ENCODE measurements at places on chromosomes 4 and X.
A peak's percentile ranks its signal among the peaks of the same experiment; 100 is the strongest.

- DNase-seq, result no peak
These were observed 45.0 kb downstream of the PSAPL1 start for GRCh38 chr4:7389719-7390118.

DNA sequence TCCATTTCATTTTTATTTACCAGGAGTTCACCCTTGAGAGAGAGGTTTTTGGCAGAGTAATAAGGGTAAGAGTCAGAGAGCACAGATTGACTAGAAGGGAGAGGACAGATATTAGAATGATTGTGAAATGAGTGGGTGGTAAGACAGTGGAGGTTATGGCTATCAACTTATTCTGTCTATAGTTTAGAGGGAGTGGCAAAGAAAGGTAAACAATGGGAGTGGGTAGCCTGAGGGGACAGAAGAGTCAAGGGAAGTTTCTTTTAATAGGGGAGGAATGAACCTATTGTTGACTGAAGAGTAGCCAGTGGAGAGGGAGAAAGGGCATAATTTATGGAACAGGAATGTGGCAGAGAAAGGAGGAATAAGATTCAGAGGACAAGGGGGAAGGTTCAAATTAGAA is 186.5 kb upstream of the NRK start:
- no peak for DNase-seq

- no peak for DNase-seq
These were observed 38.6 kb downstream of the CENPU start for GRCh38 chr4:184695178-184695896.

- no peak for DNase-seq
These were observed 722 bp downstream of the SLC10A7 start for GRCh38 chr4:146520896-146521540.

DNA sequence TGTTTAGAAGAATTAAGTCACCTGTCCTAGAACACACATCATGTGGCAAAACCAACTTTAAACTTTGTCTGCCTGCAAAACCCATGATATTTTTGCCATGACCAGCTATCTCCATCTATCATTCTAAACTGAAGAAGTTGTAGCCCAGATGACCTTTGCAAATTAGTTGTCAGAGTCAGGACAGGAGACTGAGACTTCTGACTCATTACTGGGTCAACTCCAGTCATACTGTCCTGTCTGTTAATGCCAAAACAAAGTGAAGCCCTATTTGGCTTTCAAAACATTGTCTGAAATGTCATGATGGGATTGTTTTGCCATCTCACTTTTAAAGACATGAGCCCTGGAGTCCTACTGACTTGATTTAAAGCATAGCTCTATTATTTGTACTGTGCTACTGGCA is 365.7 kb upstream of the CPEB2 start:
- DNase-seq, result no peak

DNA sequence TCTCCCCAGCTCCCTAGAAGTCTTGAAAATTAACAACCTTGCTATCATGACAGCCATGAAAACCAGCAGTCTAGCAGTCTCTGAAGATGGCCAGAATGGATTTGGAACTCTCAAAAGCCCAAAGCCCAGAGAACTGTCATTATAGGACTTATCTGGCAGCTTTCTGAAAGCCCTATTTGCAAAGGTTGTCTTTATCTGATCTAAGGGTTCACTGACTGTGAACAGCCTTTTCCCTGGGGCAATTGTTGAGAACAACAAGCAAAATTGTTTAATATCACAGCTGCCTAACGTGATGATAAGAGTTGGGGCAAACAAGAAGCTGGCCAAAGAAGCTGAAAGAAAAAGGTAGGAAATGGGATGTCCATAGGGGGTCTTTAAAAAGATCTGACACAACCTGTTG is 20.9 kb upstream of the KLHL8 start:
- DNase-seq, result no peak

DNA sequence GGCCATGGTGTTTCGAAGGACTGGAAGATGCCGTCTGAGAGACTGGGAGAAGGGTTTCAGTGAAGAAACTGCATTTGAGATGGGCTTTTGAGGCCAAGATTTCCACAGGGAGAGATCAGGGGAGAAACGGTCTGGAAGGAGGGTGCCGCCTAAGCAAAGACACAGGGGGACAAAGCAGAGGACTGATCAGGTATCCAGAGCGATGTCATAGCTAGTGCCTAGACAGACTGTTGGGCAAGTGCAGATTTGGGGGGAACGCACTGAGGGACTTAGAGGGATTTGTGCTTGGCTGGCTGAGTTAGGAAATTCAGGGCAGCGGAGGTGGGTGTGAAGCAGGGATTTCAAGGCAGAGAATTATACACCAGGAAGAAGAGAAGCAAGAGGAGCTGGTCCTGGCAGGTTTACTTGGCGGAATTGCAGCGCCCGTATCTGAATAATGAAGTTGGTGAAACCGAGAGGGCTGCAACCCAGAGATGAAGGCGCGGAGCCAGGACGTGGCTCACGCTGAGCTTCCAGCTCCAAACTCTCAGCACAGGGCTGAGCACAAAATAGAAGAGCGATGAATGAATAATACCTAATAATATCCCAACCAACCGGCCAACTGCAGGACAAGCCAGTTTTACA is 106.9 kb downstream of the MAML3 start:
- DNase-seq, result no peak

GRCh38 chrX:38018766-38019425 is 12.5 kb downstream of the SYTL5 start:
- DNase-seq, result no peak

GRCh38 chrX:46298821-46299220 is 246.4 kb downstream of the ZNF674 start:
- DNase-seq, result no peak

GRCh38 chr4:149845743-149846142 is 30.1 kb upstream of the IQCM start:
- DNase-seq, result no peak

GRCh38 chr4:5707778-5708448 is 446 bp downstream of the EVC2 start:
- DNase-seq, result no peak

DNA sequence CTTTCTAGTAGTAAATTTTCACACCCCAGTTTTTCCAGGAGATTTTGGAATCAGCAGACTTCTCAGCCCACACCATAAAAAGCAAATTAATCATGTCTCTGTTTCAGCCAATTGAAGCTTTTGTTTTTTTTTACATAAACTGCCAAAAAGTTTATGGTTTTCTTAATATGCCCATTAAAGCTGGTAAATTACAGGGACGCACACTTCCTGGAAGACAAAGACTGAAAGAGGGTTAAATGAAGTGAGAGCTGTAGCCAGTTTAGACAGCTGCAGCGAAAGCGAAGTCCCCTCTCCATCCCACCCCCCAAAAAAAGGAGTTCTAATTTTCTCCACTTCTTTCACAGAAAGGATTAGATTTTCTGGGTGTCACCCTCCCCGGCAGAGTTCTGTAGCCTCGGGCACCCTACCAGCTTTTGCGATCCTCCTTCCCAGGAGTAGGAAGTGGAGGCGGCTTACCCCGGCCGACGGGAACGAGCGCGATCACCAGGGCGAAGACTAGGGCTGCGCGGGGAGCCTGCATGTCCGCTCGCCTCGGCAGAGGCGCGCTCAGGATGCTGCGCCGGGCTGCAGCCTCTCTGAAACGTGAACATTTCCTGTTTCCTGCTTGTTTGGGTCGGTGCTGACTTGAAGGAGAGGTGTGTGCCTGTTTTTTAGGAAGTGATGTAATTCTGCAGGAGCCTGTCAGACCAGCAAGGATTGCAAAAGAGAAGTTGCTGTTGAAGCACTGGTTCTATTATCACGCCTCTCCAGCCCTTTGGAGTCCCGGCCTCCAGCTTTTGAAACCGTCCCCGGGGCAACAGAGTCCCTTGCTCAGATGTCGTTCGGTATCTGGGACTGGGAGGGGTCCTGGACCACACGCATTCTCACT is at the start of gene TMEM154:
TSS of gene TMEM154 (minus strand) at position 584 of the 868 bp plus-strand sequence. CDS start at position 520, 64 bp downstream.
- DNase-seq, result no peak

GRCh38 chr4:7540206-7540605 is 105.5 kb upstream of the PSAPL1 start:
- DNase-seq, result no peak

DNA sequence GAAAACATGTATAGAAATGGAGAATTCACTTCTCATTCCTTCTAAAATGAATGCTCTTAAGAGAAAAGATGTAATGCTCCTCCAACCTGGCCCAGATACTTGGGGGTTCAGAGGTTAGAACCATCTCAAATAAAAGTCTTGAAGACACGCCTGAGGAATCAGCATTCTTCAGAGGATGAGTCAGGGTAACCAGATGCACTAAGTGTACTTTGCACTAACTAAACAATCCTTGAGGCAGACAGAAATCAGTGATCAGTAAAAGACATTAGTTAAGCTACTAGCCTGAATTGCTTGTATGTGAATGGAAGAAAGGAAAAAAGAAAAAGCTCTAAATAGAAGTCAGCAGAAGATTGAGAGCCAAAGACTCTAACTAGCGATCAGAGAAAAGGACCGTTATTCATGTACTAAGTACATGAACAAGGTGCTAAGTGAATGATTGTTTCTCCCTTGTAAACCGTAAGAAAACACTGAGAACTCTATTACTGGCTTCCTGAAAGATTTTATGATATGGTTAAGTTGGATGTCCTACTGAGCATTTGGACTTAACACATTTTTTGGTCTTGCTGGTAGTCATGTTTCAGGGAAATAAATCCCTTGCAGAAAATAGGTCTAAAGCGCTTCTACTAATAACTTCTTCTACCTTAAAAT is 738.3 kb downstream of the STPG2 start:
- no peak for DNase-seq

GRCh38 chr4:39406763-39407583 is at the start of gene KLB:
Gene KLB (plus strand): TSS chr4:39406930. CDS start chr4:39406950, 20 bp downstream.
- DNase-seq, result peak; percentile 16

- no peak for DNase-seq
These were observed 29.5 kb downstream of the CXXC4 start for GRCh38 chr4:104465201-104465600.

DNA sequence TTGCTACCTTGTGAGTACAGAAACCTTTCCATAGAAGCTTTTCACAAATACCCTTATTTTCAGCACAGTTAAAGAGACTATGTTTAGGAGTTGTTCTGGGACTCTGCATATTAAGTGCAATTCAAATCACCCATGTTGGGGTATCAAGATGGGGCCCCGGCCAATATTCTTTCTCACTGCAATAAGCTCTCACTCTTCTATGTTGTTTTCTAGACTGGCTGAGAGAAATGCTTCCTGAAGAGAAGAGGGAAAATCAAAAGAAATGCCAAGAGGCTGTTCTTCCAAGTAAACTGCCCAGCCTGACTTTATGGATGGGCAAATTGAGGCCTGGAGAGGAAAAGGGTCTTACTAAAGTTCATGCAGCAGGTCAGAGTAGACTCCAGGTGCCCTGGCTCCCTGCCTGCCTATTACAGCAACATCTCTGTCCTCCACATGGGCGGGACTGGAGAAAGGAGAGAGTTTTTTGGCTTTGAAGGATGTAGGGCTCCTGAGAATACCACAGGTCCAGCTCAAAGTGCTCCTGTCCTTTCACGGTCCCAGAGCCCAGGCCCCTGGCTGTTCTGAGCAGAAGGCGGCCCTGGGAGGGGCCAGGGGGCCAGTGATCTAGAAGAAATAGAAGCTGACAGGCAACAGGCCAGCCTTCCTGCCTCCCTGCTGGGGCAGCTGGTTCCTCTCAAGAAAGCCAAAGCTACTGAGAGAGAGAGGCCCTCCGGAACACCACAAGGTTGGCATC is 745 bp upstream of the IQSEC2 start:
- no peak for DNase-seq

GRCh38 chr4:38230821-38231563 is 270.8 kb downstream of the PTTG2 start:
- DNase-seq, result no peak

- DNase-seq, result no peak
These were observed 9.1 kb downstream of the WFS1 start for GRCh38 chr4:6278801-6279197.

GRCh38 chr4:119543779-119544178 is 84.8 kb downstream of the PDE5A start:
- peak; percentile 5 for DNase-seq

- no peak for DNase-seq
These were observed 119.8 kb downstream of the AMELX start for GRCh38 chrX:11412715-11413623.

DNA sequence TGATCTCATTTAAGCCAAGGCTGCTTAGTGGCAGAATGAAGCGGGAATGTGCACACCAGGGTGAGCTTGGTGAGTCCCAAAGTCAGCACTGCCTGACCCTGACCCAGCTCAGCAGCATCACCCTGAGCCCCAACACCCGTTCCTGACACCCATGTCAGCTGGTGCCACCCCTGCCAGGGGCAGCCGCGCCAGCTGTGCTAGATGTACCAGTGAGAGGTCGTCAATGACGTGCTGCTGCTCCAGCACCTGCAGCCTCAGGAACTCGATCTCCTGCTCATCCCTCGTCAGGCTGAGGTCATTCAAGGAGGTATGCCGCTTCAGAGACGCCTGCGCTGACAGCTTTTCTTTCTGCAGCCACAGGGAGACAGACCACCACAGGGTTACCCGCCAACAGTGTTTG is 61.7 kb upstream of the C4orf50 start:
- DNase-seq, result no peak

- no peak for DNase-seq
These were observed 8.9 kb downstream of the HSD17B11 start for GRCh38 chr4:87382116-87382515.

- DNase-seq, result no peak
These were observed 86.7 kb downstream of the RFC1 start for GRCh38 chr4:39279416-39279815.
